Left ventricle myocardium inferior (tissue), 1 donor: ENCODE measurements at places on chromosomes 12 and 14. TPM values are rescaled to one million over a fixed set of nuclear protein-coding genes. Genes with fewer than 3 reads are reported as not detected.
A peak's percentile ranks its signal among the peaks of the same experiment; 100 is the strongest.

GRCh38 chr14:105064721-105065143 lies 498 bp downstream of the GPR132 start:
- DNase-seq, result no peak

GRCh38 chr12:39616251-39616650 lies 3.4 kb downstream of the ABCD2 start:
- no peak for DNase-seq

DNA sequence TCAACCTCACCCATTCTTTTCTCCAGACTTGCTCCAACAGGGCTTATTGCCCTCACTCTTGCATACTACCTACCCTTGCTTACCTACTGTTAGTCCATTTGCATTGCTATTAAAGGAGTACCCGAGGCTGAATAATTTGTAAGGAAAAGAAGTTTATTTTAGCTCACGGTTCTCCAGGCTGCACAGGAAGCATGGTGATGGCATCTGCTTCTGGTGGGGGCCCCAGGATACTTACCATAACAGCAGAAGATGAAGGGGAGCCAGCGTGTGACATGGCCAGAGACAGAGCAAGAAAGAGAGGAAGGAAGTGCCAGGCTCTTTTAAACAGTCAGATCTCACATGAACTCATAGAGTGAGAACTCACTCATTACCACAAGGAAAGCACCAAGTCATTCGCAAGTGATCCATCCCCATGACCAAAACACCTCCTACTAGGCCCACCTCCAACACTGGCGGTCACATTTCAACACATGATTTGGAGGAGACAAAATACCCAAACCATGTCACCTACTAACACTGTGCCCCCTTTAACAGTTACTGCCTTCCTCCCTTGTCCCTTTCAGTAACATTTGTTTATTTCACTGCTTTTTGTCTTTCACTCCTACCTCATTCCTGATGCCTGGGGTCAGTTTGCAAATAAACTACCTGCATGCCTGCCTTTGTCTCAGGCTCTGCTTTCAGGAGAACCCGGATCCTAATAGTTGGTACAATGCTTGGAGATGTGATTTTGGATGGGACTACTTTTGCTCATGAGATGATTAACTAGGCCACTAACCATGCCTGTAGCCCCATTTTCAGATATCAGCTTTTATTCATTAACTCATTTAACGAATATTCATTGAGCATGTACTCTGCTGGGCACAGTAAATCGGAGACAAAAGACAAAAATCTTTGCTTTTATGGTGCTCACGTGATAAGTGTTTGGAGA lies 41.6 kb upstream of the CSRP2 start:
- no peak for DNase-seq

DNA sequence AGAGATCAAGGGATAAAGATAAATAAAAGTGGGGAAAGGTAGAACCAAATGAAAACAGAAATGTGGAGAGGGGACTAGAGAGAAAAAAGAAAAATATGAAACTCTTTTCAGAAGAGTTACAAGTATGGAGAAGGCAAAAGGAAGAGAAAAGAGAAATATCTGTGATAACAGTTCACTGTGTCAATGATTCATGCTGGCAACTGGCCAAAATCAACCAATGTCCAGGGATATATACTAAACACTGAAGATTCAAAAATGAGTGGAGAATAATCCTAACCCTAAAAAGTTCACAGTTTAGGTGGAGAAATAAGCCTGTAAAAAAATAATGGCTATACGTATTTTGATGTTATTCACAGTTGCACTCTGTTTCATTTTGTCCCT lies 372.3 kb upstream of the KITLG start:
- DNase-seq, result no peak

- DNase-seq, result no peak
Measured at GRCh38 chr12:131916306-131917138, 12.6 kb upstream of the PUS1 start.

DNA sequence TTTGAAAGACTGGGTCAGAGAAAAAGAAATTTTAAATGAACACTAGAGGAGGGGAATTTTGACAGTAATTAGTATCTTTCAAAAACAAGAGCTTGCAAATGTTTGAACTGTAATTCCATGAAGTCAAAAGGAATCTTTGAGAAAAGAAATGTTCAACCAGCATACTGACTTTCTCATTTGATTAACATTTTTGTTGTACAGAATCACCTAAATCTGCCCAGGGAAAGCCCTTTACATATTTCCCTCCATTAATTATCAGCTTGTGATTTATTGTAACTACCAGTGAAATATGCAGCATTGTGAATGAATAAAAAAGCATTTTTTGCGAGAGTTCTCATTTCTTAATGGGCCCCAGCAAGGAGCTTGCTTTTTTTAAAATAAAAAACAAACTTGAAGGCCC lies 61.2 kb upstream of the CCDC91 start:
- DNase-seq, result no peak

GRCh38 chr12:81597928-81598604 lies 161.1 kb downstream of the PPFIA2 start:
- no peak for DNase-seq

DNA sequence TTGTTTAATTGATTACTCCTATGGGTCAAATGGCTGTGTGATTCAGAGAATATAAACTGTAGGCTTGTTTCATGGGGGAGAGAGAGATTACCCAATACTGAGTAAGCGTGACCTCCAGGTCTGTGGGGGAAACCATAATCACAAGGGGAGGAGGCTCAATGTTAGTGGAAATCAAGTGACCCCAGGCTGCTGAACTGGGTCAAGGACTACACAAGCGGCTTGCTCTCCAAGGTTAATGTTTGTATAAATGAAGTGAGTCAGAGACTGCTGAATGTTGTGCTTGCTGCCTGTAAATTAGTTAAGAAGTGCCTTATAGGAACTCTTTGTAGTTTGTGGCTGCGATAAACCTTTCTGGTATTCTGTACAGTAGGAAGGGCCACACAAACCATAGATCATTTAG lies 479.7 kb downstream of the AACS start:
- no peak for DNase-seq

DNA sequence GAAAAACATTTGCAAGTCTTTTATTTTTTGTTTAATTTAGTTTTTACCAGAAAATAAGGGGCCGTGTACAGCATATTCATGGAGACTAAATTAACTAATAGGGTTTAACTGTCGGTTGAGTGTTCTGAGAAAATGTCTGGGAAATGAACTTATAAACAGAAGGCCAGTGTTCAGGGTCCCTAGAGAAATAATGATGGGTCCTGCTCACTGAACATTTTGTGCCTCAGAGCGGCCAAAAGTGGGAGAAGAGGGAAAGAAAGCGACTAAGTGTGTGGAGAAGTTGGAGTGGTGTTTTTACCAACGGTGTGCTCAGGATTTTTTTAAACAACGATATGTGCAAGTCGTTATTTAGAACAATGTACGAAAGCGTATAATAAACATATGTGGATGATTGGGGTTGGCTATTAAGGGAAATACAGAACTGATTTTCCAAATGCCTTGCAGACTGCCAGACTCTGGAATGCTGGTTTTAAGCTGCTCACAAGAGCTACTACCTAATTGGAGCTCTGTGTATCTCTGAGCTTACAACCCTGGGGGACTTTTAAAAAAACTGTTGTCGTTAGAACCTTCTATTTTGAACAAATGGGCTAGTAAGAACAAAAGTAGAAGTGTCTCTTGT lies 166.7 kb downstream of the SLC38A4 start:
- no peak for DNase-seq

GRCh38 chr12:114760151-114760877 lies 76.3 kb upstream of the TBX3 start:
- DNase-seq, result no peak

GRCh38 chr14:102557434-102558226 lies 34.8 kb upstream of the RCOR1 start:
- DNase-seq, result no peak

- DNase-seq, result no peak
Measured at GRCh38 chr14:42299692-42300091, 693.0 kb downstream of the LRFN5 start.

- no peak for DNase-seq
Measured at GRCh38 chr12:27277846-27278260, 33.8 kb downstream of the STK38L start.

DNA sequence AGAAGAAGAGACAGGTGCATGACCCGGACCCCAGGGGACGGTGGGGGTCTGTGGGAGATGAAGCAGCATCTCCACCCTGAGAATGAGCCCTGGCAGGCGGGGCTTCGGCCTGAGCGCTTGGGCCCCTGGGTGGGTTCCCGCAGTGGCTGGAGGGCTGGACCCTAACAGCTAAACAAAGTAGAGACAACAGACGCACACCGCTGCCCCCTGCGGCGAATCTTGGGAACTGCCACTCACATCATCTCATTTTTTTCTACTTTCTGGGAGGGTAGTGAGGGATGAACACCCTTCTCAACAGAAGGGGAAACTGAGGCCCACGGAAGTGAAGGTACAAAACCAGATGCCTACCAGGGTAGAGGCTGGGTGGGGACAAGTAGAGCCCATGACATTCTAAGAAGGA lies 104.7 kb downstream of the RFLNA start:
- no peak for DNase-seq

DNA sequence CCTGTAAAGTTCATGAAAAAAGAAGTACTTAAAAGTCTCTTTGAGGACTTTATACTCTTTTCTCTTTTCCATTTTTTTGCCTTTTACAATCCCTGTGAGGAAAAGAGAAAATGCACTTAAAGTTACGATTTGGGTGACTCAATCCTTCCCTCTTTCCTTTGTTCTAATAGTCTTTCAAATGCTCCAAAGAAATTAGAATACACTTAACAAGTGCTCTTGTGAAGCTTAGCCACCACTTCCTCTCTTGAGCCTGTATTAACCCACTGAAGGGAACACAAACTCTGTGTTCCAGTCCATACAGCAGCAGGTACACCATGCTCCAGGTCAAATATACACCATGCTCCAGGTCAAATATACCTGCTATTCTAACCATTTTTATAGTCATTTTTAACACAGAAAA lies 581.1 kb upstream of the MGAT4C start:
- no peak for DNase-seq

- DNase-seq, result no peak
Measured at GRCh38 chr12:122965321-122965751, 927 bp downstream of the ABCB9 start.

GRCh38 chr14:71675126-71675899 lies 256.9 kb upstream of the RGS6 start:
- DNase-seq, result no peak

- no peak for DNase-seq
Measured at GRCh38 chr12:124247331-124247730, 47.6 kb upstream of the RFLNA start.

DNA sequence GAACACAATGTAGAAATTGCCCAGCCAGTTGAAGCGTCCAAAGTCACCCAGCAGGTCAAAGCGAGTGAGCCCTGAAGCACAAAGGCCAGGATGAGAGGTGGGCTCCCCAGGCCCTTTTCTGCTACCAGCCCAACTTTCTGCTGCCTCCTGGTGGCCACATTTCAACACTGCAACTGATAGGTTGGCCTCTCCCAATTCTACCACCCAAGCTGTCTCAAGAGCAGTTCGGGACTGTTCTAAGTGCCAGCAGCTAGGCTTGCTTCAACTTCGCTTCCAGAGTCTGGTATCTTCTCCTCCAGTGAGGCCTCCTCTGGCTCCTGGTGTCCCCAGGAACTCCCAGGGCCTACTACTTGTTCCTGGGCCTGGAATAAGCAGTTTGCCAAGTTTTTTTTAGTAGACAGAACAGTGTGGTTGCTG lies 3.4 kb upstream of the DHH start:
- DNase-seq, result peak; percentile 25

GRCh38 chr12:118052324-118053070 lies 8.5 kb downstream of the WSB2 start:
- peak; percentile 72 for DNase-seq

RBMS2 gene
- 33.2 TPM for total RNA-seq

SLC7A8 gene
- 10.6 TPM for total RNA-seq
